Activated CD8-positive, alpha-beta memory T cell treated with anti-CD3 and anti-CD28 coated beads for 36 hours (primary cell): ENCODE measurements at places on chromosomes 2 and 18. TPM values are rescaled to one million over a fixed set of nuclear protein-coding genes. Genes with fewer than 3 reads are reported as not detected.

SERPINB3 gene
- total RNA-seq: not detected

GKN1 gene
- total RNA-seq: not detected

MYO3B gene
- 0.31 TPM for total RNA-seq

FAM136A gene
- 107 TPM for total RNA-seq

MYOM1 gene
- 0.91 TPM for total RNA-seq

SMPD4 gene
- 107 TPM for total RNA-seq

KCNG2 gene
- not detected for total RNA-seq

REG3A gene
- total RNA-seq: not detected

PPIL3 gene
- total RNA-seq: 38.3 TPM
